AG04450 (cell line): ENCODE measurements at places on chromosomes 11 and 22.

GRCh38 chr11:124946735-124947141 is 7.3 kb upstream of the CCDC15 start:
- no peak for DNase-seq

DNA sequence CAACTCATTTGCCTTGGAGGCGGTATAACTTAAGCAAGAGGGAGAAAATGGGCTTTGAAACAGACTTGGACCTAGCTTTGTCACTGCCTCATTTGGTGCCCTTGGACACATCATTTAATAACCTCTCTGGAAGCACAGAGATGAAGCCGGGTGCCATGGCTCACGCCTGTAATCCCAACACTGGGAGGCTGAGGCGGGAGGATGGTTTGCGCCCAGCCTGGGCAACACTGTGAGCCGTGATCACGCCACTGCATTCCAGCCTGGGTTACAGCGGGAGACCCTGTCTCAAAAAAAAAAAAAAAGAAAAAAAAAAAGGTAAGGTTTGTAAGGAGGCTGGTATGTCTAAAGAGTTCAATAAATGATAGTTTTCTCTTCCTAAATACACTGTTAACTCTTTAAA is 806 bp downstream of the COA4 start:
- DNase-seq: no peak

- no peak for DNase-seq
These were observed 69.8 kb upstream of the NNMT start for GRCh38 chr11:114226356-114226755.

GRCh38 chr11:128929468-128929867 is 13.2 kb downstream of the TP53AIP1 start:
- DNase-seq: no peak

DNA sequence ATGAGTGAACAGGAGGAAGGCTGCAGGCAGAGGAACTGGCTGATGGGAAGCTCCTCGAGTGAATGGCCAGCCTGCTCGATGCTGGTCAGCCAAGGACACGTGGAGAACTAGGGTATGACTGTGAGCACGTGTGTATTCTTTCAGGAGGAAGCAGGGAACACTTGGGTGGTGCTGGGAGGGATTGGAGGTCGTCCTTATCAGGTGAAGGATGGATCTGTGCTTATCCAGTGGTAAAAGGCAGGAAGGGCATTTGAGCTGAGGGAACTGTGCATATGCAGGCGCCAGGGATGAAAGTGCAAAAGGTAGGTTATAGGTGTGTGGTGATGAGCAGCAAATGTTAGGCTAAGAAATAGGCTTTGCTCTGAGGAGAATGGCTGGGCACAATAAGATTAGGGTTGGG is 9.7 kb upstream of the SLCO2B1 start:
- DNase-seq: no peak

GRCh38 chr11:20248121-20248772 is 88.0 kb upstream of the DBX1 start:
- no peak for DNase-seq
